RCC 7860 (cell line): ENCODE measurements at places on chromosomes 1 and 21.

- no peak for DNase-seq
Measured at GRCh38 chr1:214467078-214467585, 84.3 kb downstream of the PTPN14 start.

DNA sequence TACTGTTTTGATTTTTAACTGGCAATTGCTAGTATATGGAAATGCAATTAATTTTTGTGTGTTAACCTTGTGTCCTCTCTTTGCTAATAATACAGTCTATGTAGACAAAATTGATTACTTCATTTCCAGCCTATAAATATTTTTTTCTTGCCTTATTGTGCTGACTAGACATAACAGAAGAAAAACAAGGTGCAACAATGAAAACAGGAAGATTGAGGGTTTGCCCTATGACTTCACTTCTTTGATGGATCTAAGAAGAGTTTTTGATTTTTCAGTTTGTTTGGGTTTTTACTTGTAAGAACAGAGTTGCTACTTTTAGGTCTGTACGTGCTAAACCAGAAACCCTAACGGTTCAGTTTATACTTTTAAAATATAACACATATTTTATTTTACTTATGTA is 8.5 kb upstream of the CNIH4 start:
- peak; percentile 1 for DNase-seq

- no peak for DNase-seq
Measured at GRCh38 chr1:217472915-217473314, 158.0 kb downstream of the GPATCH2 start.

DNA sequence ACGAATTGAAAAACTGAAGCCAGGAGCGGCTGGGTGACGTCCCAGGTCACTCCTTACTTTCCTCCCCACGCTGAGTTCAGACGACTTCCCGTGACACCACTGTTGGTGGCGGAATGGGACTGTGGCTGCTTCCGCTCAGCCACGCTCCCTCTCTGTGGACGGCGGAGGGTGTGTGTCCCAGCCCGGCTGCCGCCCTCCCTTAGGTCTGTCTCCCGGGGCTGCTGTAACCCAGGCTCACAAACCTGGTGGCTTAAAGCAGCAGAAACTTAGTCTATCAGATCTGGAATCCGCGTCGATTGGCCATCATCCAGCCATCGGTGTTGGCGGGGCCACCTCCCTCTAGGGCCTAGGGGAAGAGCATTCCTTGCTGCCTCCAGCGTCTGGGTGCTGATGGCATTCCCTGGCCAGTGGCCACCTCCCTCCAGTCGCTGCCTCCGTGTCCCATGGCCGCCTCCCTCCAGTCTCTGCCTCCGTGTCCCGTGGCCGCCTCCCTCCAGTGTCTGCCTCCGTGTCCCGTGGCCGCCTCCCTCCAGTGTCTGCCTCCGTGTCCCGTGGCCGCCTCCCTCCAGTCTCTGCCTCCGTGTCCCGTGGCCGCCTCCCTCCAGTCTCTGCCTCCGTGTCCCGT is 17.5 kb downstream of the TRPM2 start:
- DNase-seq = no peak
